ENCODE measurements at places on chromosomes 6 and 20. TPM values are rescaled to one million over a fixed set of nuclear protein-coding genes. Genes with fewer than 3 reads are reported as not detected.

FGD2 gene
- not detected for total RNA-seq

GJA1 gene
- 563 TPM for total RNA-seq

SIRPA gene
- total RNA-seq: 13.6 TPM

PRR18 gene
- not detected for total RNA-seq

GSTA2 gene
- total RNA-seq: not detected

POU3F2 gene
- not detected for total RNA-seq

TMEM63B gene
- total RNA-seq: 36.9 TPM

CLDN20 gene
- total RNA-seq: not detected

PHACTR1 gene
- 1.6 TPM for total RNA-seq

ESR1 gene
- total RNA-seq: 1.8 TPM

NKAIN2 gene
- under 0.01 TPM for total RNA-seq

CCM2L gene
- not detected for total RNA-seq

ULBP1 gene
- 0.17 TPM for total RNA-seq

RTN4IP1 gene
- 4.2 TPM for total RNA-seq

OLIG3 gene
- total RNA-seq: not detected

TGM3 gene
- not detected for total RNA-seq

MLN gene
- not detected for total RNA-seq

SLC22A7 gene
- total RNA-seq: not detected

OPRM1 gene
- not detected for total RNA-seq

NOX3 gene
- total RNA-seq: not detected

BPIFB4 gene
- not detected for total RNA-seq

KCNQ2 gene
- total RNA-seq: not detected

CASS4 gene
- total RNA-seq: 0.23 TPM

SPATA25 gene
- 0.65 TPM for total RNA-seq

FOXS1 gene
- total RNA-seq: 23.1 TPM

MRAP2 gene
- total RNA-seq: 2.7 TPM

SNHG17 gene
- total RNA-seq: 4.6 TPM

HDDC2 gene
- 63.5 TPM for total RNA-seq

ASIP gene
- not detected for total RNA-seq

CAGE1 gene
- total RNA-seq: 0.07 TPM

RBM24 gene
- 2.9 TPM for total RNA-seq

HCK gene
- total RNA-seq: not detected

TMEM244 gene
- total RNA-seq: not detected

ANGPT4 gene
- not detected for total RNA-seq

SLC35F1 gene
- total RNA-seq: 0.07 TPM

SALL4 gene
- total RNA-seq: 0.07 TPM

GATA5 gene
- total RNA-seq: 0.13 TPM

RAD21L1 gene
- 0.13 TPM for total RNA-seq

FAXC gene
- total RNA-seq: 0.59 TPM

RNF182 gene
- total RNA-seq: 9.7 TPM
